ENCODE measurements at places on chromosomes 4 and X.

- no peak for DNase-seq
These were observed 2.9 kb downstream of the MSL3 start for GRCh38 chrX:11760958-11761357.

GRCh38 chr4:98864560-98864959, 64.4 kb downstream of the EIF4E start:
- DNase-seq, result no peak

- no peak for DNase-seq
These were observed 366.5 kb downstream of the MID1IP1 start for GRCh38 chrX:39167791-39168190.

GRCh38 chrX:42466332-42467046, 311.5 kb downstream of the PPP1R2C start:
- DNase-seq, result no peak

DNA sequence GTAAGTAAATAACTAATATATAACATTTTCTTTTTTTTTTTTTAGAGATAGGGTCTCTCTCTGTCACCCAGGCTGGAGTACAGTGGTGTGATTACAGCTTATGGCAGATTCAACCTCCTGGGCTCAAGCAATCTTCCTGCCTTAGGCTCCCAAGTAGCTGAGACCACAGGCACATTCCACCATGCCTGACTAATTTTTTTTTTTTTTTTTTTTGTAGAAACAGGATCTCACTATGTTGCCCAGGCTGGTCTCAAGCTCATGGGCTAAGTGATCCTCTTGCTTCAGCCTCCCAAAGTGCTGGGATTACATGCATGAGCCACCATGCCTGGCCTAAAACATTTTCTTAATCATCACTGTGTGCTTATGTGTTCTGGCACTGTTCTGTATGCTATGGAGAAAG, 32.8 kb downstream of the MGARP start:
- DNase-seq, result no peak

DNA sequence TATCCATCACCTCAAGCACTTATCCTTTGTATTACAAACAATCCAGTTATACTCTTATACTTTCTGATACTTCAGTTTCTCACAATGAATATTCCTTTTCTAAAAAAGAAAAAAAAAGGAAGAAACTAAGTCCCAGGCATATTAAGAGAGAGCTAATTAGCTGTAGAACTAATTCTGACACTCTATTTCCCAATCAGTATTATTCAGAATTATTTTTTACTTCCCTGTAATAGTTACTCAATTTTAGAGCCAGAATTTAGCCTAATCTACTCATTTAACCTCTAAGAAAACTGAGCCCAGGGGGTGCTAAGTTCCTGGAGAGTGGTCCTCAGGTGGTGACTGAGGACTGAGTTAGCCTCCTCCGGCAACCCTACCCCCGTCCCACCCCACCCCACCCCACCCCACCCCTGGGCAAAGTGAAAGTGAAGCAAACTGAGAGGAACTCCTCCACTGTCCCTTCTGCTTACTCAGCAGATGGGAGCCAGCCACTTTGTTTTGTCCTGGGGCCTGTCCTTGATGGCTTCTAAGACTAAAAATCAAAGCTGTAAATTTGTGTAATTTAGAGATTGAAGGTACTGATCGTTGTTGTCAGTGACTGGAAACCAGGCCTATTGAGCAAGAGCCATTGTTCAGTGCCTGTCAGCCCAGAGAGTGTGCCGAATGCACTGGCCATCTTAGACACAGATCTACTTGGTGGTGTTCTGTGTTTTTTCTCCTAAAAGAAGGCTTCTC, 162.1 kb downstream of the CBR4 start:
- DNase-seq, result no peak

DNA sequence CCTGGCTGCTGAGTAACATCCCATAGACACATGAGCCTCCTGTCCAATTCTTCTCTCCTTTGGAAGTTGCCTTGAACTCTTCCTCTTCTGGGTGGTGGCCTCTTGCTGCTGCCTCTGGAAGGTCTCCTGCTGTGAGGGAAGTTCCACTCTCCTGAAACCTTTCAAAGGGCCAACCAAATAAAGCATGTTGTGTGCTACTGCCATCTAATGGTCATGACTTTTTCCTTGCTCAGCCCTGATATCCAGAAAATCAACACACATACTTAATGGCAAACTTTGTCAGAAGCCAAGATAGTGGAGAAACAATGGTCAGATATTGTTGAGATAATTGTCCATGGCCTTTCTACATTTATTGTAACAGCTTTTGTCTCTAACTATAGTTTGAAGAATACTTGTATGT, 19.1 kb upstream of the ZXDA start:
- DNase-seq, result no peak

DNA sequence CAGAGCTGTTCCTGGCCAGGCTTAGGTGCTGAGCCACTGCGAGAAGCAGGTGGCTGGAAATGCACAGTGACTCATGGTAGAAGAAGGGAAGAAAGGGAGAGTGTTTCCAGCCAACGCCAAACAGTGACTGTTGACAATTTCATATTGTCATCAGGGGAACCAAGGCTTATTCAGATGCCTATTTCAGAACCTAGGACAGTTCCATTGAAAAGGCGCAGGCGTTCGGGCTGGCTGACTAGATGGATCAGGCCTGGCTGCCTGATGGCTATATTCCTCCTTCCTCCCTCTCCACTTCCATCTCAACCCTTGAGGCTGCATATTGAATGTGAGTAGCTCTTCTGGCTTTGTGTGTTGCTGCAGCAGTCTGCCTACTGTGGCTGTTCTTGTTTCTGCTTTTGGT, 73.0 kb upstream of the FRMPD4 start:
- DNase-seq, result no peak

GRCh38 chr4:62806816-62807215, 1602.4 kb downstream of the TECRL start:
- no peak for DNase-seq

GRCh38 chr4:168451744-168452390, 28.4 kb downstream of the DDX60L start:
- peak; percentile 35 for DNase-seq

GRCh38 chr4:187166886-187167512, 443.3 kb upstream of the FAT1 start:
- DNase-seq, result no peak

DNA sequence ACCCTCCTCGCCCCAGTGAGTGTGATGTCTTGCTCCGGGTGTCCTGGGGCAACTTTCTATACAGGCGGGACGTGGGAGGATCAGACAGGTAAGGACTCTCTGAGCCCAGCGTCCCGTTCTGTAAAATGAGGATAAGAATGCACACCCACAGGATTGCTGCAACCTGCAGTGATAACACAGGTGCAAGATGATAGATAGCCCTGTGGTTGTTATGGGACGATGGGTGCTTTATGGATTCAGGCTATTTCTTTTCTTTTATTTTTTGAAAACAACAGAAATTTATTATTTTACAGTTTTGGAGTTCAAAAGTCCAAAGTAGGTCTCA, 28.6 kb downstream of the BEX3 start:
- DNase-seq, result no peak

GRCh38 chr4:119310826-119311225, 11.1 kb downstream of the FABP2 start:
- no peak for DNase-seq

- DNase-seq, result no peak
These were observed 23.7 kb downstream of the SULT1E1 start for GRCh38 chr4:69836287-69836686.

GRCh38 chr4:137621056-137621455, 88.8 kb upstream of the PCDH18 start:
- no peak for DNase-seq

- no peak for DNase-seq
These were observed 124.6 kb downstream of the NDST3 start for GRCh38 chr4:118158763-118159375.

DNA sequence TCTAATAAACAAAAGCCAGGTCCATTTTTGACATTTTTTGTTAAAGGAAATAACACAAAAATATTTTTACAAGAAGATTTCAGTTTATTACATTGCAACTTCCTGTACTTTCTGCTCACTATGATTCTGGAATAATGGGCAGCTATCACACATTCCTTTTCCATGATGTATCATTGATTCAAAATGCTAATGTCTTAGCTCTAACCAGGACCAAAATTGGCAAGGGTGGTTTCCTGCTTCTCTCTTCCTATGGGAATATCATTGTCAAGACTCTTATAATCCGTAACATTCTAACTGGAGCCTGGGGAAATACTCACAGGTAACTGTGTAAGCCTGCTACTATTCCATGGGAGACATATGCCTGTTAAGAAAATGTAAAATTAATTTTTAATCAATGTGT, 218.6 kb downstream of the DCAF12L2 start:
- DNase-seq, result no peak

DNA sequence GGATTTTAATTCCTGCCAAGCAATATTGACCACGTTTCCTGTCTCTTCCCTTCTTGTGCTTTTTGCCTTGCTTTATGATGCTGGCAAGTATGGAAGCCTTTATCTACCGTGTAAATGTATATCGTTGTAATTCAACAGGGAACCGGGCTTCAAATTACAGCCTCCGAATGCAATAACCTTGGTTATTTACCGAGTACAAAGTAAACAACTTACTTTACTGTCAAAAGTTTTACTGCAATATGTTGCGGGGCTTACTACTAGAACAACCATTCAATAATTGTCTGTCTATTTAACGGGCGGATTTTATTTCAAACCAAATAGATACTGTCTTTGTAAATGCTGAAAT, 73.1 kb downstream of the PALLD start:
- DNase-seq, result no peak

DNA sequence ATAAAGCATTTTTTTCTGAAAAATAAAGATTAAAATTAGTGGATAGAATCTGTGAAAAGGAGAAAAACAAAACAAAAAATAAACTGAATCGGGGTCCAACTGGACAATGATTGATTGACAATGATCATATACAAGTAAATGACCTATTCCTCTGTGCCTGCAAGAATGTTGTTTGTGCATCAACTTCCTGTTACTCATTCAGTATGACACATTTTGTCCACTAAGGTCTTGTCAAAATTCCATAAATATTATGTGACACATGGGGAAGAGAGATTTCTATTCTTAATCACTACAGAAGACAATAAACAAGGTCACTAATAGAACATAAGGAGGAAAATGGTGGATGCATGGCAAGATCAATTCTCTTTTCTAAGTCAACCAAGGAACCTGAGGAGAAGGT, 54.9 kb downstream of the F8 start:
- DNase-seq, result no peak

DNA sequence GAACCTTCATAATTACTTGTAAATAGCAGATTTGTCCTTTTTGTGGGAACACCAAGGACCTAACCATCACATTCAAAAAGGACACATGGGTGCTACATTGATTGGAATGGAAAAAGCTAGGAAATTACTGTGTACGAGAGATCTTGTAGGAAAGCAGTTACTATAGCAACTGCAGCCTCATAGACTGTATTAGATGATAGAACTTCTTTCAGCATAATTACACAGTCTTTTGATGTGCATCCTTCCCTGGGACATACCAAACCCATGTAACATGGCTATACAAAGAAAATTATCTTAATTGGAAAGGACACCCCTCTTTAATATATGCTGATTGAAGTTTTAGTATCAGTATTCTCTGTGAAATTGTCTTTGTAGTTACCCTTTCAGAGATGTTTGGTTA, 130.7 kb upstream of the CTSO start:
- DNase-seq, result no peak

GRCh38 chr4:137417676-137418075, 114.6 kb downstream of the PCDH18 start:
- DNase-seq, result peak; percentile 11

All from HS-27A (cell line).